Activated CD8-positive, alpha-beta memory T cell treated with anti-CD3 and anti-CD28 coated beads for 1 hour (primary cell): ENCODE measurements at places on chromosomes 2 and 18.

GRCh38 chr2:153464395-153464794, 14.2 kb downstream of the RPRM start:
- no peak for DNase-seq

- no peak for DNase-seq
These were observed 45.9 kb downstream of the HS1BP3 start for GRCh38 chr2:20604951-20605381.

DNA sequence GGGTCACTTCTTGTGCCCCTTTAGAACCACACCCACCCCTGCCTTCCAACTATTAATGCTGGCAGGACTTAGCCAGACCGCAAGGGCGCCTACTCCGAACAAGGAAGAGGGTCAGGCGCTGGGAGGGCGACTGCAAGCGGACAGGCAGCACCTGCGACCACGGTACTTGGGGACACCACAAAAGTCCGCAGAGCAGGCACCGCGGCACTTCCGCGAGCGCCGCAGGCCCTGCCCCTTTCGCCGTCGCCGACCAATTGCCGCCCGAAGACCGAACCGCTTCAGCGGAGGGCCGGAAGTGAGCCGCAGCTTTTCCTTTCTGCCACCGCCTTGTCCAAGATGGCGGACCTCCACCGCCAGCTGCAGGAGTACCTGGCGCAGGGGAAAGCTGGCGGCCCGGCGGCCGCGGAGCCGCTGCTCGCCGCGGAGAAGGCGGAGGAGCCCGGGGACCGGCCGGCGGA, at the start of gene SFT2D3:
SFT2D3 (plus strand) TSS at position 305 of the 458 bp plus-strand sequence; CDS start at position 337, 32 bp downstream.
- DNase-seq, result peak; percentile 66

DNA sequence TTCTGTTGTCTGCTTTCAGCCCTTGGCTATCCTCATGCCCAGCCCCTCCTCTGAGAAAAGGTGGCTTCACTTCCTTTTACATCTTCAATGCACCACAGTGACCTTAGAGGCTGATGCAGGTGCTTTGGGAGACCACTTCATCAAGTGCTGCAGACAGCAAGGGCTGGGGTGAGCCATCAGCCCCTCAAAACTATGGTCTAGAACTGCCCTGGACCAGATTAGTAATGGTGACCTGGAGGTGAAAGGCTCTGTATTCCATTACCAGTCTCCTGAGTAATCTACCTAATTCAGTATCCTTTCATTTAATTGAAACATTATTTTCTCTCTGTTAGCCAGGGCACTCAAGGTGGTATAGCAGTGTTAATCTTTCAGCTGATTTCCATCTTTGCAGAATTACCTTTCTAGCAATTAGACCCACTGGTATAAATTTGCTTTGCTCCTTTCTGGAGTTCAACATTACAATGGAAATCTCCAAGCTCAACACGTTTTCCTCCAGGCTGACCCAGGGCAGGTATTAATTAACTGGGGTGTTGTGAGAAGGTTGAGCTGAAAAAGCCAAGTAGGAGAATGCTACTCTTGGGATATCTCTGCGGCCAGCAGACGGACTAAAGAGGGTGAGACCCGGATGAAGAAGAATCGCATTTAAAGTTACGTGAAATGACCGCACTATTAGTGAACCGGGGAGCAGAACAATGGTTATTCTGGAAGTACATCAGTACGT, 469.0 kb downstream of the MEIS1 start:
- DNase-seq, result no peak

- no peak for DNase-seq
These were observed 47.7 kb upstream of the SMIM21 start for GRCh38 chr18:75475228-75475627.

- DNase-seq, result no peak
These were observed 71.0 kb downstream of the DCDC2C start for GRCh38 chr2:3774336-3774735.

DNA sequence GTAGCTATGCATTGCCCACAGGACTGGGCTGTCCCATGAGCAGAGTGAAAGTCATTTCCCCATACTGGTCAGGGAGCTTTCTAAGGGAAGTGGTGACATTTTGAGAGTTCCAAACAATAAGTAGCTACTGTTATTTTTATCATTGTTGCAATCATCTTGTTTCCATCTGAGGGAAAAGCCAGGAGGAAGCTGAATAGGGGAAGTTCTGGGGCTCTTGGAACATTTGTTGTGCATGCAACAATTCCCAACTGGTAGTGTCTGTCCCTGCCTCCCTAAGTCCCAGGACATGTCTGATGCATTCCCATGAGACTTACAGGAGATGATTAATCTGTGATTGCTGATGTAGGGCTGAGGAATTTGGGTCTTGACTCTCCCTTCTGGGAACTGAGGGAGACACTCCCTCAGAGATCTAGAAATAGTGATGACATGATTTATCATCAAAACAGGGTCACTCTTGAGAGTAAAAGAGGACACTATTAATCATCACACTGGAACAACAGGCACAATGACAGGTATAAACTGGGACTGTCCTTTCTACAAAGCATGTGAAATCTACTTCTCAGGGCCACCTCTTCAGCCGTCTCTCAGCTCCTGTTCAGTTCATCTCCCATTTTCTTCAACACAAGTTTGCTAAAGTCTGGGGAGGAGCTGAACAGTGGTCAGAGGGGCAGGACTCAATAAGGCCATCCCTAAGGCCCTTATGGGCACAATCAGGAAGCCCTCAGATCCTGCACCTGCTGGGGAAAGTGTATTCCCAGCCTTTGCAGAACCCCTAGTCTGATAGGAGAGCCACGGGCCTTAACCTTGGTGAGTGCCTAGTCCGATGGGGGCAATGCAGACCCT, 28.0 kb upstream of the MARCO start:
- no peak for DNase-seq

- DNase-seq, result no peak
These were observed 387.6 kb downstream of the ZEB2 start for GRCh38 chr2:144132357-144132756.

DNA sequence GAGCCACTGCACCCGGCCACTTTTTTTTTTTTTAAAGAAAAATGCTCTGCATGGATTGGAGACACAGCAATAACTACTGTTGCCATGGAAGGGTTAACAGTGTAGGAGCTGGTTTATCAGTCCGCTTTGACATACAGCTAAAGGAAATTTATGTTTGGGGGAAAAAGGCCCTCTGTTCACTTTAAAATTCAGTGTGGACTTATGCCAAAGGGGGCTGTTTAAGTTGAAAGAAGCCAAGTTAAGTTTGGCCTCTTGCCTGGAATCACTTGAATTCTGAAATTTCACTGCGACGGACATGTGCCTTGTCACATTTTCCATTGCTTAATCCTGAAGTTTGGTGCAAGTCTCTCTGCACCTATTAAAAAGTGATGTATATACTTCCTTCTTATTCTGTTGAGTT, 3.1 kb downstream of the KCNE4 start:
- no peak for DNase-seq

GRCh38 chr2:77977471-77978063, 455.4 kb upstream of the LRRTM4 start:
- no peak for DNase-seq

DNA sequence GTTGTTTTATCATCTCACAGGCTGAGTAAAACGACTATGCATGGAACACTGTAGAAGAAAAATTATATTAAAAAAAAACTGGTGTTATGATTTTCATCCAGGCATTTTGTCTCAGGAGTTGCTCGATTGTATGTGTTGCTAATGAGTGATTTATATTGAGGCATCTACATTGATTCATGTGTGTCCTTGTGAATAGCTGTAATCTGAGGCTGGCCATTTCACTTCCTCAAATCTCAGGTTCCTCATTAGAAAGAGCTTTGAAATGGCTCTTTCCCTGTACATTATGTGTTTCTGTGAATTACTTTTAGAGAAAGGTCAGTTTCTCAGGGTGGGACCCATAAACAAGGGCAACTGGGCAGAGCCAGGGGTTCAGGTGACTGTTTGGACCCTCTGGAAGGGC, 2.3 kb downstream of the IL18R1 start:
- no peak for DNase-seq

GRCh38 chr2:242063850-242064249, 194.3 kb downstream of the RTP5 start:
- no peak for DNase-seq

DNA sequence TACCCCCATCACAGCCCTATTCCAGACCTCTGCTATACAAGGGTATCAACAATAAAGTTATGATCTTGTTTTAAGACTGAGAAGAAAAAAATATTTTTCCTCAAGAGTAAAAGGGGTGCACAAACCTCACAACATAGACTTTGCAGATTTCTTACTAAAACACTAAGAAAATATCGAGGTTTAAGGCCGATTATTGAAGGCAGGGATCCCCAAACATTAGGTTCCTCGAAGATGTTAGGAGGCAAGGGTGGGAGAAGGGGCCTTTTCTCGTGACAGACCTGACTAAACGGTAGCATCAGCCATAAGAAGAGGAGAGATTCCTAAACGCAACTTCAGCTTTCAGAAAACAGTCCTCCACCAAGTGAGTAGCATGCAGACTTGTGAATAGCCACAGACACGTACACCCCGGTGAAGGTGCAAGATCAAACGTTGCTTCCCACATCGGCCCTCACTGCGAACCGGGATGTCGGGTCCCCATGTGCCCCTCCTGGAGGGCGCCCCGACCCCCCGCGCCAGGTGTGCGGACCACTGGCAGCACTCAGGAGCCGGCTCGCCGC, 678 bp downstream of the PIAS2 start:
- DNase-seq, result peak; percentile 7

DNA sequence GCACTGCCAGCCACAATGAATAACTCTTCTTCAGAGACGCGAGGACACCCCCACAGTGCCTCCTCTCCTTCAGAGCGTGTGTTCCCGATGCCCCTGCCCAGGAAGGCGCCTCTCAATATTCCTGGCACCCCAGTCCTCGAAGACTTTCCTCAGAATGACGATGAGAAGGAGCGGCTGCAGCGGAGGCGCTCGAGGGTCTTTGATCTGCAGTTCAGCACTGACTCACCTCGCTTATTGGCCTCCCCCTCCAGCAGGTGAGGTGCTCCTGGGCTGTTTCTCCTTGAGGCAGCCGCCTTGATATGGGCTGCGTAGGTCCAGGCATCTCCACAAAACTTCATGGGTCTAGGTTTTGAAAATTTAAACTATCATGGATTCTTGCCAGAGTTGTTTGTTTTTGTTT, 6.1 kb downstream of the NCAPH start:
- DNase-seq, result no peak

GRCh38 chr18:2571200-2572170, at the start of the genes METTL4 and NDC80:
Gene METTL4 (minus strand): TSS chr18:2571505. CDS start chr18:2567216, 4,289 bp downstream.
Gene NDC80 (plus strand): TSS chr18:2571557. CDS start chr18:2572986, 1,429 bp downstream.
- DNase-seq, result peak; percentile 69

DNA sequence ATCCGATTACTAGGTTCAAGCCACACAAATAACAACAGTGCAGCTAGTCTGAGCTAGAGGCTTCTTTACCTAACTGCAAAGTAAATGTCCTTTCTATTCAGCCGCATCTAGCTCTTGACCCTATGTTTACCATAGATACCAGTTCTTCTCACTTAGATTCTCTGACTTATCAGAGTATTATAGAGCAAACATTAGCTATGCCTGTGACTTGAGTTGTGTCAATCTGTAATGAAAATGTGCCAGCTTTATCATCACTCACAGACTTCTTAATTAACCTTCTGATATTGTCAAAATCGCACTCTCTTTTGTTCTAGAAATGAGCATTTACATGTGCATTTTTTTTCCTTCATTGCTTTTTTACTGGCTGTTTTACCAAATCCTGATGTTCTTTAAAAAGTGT, 79.9 kb downstream of the BCL11A start:
- no peak for DNase-seq

DNA sequence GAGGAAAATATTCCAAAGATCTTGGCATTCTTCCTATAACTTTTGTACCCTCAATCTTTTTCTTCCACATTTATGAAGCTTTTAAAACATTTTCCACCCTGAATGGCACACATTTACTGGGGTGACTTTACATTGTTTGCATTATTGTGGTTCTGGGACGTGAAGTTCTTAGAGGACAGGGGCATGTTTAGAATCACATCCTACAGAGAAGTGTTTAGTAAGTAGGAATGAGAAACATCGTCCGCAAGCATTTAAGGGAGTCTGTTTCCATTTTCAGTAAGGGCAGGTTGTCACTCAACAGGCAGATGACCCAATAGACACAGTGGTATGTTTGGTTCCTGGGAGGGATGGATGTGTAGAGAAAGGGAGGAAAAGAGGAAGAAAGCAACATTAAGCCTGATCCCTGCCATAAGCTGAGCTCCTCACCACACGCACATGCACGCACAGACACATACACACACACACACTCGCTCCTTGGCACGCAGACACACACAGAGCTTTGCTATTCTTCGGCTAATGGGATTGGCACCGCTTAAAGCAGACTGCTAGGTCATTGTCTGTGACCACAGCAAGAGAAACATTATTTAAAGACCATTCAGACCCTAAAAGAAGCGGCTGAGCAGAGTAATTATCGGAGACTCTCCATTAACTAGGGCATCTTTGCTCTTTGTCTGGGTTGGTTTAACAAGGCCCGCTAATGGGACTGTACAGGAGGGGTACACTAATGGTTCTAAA, 14.2 kb upstream of the PLEKHM3 start:
- no peak for DNase-seq

GRCh38 chr2:176583607-176584006, 314.4 kb downstream of the MTX2 start:
- no peak for DNase-seq

GRCh38 chr2:8494589-8494988, 187.3 kb upstream of the ID2 start:
- no peak for DNase-seq

DNA sequence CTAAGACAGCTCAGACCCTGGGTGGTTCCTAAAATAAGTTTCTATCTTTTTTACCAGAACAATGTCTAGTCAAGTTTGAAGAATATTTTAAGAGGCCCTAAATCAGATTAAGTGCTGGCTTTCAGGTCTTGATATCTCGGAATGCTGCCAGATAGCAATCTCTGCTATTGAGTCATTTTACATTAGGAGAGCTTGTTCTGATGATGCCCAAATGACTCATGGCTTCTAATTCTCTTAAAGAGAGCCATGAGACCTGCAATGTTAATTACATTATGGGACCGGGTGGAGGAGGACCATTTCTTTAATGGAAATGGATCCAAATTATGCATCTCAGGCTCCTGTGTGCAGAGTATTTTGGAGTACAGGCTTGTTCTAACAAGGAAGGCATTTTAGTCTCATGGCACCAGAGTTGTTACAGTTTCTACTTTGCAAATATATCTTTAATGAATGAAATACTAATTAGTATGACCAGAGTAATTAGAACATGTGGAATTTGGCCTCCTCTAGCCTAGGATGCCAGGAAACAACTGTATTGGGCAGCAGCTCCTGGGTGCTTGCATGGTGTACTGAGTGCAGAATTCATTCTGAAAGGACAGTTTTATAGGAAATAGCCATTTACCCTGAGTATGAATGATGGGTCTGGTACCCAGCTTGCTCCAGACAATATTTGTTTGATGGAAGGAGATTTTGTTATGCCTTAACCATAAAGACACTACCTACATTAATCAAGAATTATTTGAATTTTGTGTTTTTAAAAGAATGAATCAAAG, 94.0 kb upstream of the SULT1C3 start:
- no peak for DNase-seq

DNA sequence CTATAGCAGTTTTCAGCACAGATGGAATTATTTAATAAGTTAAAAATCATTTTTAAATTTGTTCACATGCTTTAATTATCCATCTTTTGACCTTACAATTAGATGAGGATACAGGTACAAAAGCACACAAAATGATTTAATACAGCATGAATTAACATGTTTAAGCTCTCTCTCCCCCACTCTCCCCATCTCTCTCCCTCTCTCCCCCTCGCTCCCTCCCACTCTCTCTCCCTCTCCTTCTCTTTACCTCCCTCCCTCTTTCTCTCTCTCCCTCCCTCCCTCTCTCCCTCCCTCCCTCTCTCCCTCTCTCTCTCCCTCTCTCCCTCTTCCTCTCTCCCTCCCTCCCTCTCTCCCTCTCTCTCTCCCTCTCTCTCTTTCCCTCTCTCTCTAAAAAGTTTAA, 7.6 kb downstream of the NBAS start:
- DNase-seq, result no peak

GRCh38 chr2:227221120-227221519, 56.7 kb downstream of the COL4A3 start:
- no peak for DNase-seq

- DNase-seq, result no peak
These were observed 167.8 kb downstream of the HNMT start for GRCh38 chr2:138132108-138132507.
